Stimulated activated CD4-positive, alpha-beta T cell treated with anti-CD3 and anti-CD28 coated beads, Interleukin-1b, Interleukin-23, amount 100 ng/mL, for 24 hours (primary cell): ENCODE measurements at places on chromosomes 11 and 22.

GRCh38 chr22:30823015-30823370 is 128.3 kb downstream of the OSBP2 start:
- DNase-seq: no peak

GRCh38 chr22:31585161-31585859 is 76.7 kb downstream of the PISD start:
- no peak for DNase-seq

DNA sequence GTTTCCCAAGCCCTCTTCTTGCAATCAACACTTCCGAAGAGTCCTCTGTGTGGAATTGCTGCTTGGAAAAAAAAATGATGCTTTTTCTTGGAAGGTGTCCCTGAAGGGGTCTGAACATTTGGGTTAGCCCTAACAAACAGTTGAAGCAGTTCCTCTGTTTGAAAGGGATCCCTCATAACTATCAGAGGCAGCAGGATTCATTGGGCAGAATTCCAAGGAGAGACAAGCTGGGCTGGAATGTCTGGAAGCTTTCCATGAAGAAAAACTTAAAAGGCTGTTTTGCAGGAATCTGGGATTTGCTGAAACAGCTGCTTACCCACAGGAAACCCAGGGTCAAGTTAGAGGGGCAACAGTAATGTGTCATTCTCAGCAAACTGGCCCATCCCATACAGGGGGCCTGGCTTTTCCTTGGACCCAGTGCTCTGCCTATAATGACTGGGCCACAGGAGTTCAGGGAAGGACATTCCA is 3.1 kb downstream of the CSNK2A3 start:
- no peak for DNase-seq

DNA sequence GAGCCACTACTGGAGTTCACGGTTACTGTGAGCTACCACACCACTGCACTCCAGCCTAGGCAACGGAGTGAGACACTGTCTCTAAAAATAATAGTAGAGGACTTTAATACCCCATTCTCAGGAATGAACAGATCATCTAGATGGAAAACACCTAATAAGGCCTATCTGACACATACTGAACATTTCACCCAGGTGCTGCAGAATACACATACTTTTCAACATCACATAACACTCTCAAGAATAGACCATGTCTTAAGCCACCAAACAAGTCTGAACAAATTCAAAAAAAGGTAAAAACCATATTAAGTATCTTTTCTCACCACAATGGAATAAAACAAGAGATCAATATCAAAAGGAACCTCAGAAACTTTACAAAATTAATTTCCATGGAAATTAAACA is 37.9 kb downstream of the DDIAS start:
- no peak for DNase-seq

- DNase-seq: no peak
These were observed 1.0 kb upstream of the BRSK2 start for GRCh38 chr11:1388763-1389102.

DNA sequence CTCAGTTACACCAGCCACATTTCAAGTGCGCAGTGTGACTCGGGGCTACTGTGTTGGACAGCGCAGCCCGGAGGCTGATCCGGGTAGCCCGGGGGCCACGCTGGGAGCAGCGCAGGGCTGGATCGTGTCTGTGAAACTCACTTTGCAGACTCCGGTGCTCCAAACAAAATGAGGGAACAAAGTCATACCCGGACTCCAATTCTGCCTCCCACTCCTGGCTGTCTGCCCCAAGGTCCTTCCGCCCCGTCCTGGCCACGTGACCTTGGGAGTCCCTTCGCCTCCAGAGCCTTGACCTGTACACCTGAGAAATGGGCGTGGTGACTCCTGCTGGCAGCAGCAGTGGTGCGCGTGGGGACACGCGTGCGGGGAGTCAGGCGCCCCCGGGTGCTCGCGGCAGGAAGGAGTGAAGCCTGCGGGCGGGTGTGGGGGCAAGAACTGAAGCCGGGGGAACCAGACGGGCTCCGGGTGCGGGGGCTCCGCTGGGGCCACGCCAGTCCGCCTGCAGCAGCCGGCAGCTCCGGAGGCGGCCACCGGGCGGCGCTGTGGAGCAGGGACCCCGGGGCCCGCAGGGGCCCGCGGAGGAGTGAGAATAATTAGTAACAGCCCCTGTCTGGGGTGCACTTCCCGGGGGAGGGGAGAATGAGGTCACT is 42.4 kb downstream of the KCNJ4 start:
- DNase-seq: peak; percentile 13

DNA sequence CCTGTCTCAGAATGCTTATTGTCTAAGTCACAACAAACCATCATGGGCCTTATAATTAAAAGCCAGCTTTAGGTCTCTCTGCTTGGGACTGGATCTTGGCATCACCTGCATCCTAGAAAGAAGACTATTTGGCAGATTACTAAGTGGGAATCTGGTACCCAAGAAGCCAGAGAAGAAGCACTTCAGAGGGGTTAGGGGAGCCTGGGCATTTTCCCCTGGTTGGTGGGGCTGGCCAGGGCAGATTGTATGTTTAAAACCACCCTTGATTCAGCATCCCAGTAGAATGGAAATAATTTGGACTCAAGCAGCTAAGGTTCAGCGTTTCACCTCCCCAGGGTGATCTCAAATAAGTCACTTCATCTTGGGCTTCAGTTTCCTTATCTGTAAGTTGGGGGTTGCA is 193.7 kb downstream of the MIAT start:
- no peak for DNase-seq

DNA sequence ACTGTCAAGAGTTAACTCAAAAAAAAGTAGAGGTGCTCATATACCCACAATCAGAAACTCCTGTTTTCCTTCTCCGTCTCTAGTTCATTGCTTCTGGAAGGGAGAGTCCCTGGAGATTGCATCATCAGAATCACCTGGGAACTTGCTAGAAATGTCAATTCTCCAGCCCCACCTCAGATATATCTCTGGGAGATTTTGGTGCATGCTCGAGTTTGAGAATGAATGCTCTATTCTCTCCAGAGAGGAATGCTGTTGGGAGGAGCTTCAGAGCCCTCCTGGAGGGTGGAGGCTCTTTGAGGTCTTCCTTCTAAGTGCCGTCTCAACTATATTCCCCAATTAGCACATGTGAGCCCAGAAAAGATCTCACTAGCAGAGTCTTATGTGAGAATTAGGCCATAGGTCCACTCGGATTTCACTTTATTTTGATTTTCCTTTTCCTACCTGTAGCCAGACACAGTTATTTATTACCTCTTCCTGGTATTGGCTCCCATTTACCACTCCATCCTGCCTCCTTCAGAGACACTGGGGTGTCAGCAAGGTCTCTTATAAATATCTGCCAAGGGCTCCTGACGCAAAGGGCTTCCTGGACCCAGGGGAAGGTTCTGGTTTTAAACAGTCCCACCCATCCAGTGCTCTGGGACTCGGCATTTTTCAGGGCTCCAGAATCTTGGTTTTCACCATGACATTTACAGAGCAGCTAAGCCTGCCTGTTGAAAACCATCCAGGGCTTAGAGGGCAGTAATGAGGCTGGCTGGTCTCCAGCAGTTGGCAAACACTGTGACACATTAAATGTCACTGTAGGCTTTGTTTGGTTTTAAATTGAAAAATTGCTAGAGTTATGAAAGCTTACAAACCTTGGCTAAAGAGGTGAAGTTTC is 136.2 kb downstream of the CD44 start:
- no peak for DNase-seq

DNA sequence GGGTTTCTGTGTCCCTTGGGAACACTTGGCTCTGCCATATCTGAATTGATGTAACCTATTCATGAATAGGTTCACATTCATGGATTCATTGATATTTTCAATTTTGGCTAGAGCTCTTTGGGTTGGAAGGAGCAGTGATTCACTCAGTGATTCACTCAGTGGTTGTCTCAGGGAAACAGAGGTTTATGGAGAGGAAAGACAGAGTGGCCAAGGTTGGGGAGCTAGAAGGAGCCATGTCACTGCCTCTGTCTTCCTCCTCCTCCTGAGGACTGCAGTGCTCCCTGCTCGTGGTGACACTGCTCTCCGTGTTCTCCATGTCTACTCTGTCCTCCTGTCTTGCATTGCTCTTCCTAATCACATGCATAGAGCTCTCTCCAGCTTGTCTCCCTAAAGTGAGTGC is 17.4 kb downstream of the CEP164 start:
- DNase-seq: no peak

- no peak for DNase-seq
These were observed 36.5 kb upstream of the MOB2 start for GRCh38 chr11:1523077-1523476.

GRCh38 chr11:44728491-44728910 is 1.7 kb downstream of the TSPAN18 start:
- no peak for DNase-seq

- DNase-seq: no peak
These were observed 59.9 kb downstream of the APIP start for GRCh38 chr11:34856251-34856650.

DNA sequence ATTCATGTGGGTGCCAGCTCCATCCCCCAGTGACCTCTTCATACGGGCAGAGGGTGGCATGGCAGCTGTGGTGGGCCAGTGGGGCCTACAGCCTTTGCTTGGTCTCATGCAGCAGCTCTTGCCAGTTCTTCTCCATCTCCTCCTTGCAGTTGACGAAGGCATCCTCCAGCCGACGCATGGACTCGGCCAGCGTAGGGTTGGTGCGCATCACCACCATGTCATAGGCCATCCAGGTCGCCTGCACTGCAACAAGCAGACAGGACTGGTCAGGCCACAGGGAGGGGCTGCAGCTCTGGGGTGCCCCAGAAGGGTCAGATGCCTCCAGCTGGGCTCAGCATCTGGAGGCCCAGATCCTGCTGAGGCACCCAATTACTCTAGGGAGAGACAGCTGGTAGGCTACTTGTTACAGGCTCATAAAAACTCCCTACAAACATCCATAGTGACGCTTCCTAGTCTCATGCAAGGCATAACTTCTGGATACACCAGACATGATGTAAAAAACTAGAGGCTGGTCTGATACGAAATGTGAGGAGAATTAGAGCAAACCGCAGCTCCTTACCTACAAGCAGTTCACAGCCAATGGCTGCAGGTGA is 5.6 kb downstream of the KLHDC7B start:
- no peak for DNase-seq

GRCh38 chr11:99822846-99823565 is 802.3 kb downstream of the CNTN5 start:
- DNase-seq: no peak

DNA sequence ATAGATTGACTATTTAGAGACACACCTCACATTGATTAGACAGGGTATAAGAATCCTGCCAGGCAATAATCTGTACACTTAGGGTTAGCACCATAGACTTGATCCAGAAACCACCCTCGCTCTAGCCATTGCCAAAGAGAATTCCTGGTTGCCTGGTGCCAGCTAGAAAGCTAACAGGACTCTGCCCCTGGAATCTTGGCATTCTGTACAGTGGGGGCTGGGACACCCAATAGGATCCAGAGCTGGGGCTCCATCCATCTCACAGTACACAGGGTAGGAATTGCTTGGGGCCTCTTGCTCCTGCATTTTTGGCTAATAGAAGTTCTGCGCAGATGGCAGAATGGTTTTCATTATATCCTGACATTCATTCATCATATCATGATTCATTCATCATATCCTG is 3.0 kb upstream of the APLNR start:
- DNase-seq: no peak

DNA sequence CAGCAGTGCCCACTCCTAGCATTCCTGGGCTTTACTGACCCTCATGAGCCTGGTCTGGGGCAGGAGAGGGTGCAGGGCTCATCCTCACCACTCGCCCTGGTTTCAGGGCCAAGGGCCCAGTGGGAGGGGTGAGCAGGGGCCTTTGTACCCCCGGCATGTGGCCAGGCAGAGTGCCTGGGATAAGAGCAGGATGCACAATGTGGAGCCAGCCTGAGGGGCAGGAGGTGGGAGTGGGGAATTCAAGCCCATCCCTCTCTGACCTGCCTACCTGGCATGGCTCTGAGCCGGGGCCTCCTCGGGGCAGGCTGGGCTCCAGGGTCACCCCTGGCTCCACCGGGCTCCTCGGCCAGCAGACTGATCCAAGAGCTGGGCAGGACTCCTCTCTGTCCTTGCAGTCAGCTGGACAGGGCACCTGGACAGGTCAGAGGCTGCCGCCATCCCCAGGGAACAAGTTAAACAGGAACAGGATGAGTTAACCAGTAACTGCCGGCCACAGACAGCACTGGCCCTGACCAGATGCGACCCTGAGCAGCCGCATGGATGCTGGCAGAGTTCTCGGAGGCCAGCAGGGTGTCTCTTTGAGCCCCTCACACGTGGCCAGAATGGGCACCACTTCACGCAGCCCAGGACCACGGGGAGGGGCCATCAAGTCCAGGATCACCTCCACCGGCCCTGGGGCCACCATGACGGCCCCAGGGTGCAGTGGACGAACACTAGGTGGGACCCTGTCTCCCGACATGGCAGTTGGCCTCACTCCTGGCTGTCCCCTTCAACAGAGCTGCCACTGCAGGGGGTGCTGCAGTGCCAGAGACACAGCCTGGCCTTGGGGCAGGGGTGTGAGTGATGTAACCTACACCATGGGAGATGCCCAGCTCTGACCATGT is 5.0 kb downstream of the SIGIRR start:
- no peak for DNase-seq

DNA sequence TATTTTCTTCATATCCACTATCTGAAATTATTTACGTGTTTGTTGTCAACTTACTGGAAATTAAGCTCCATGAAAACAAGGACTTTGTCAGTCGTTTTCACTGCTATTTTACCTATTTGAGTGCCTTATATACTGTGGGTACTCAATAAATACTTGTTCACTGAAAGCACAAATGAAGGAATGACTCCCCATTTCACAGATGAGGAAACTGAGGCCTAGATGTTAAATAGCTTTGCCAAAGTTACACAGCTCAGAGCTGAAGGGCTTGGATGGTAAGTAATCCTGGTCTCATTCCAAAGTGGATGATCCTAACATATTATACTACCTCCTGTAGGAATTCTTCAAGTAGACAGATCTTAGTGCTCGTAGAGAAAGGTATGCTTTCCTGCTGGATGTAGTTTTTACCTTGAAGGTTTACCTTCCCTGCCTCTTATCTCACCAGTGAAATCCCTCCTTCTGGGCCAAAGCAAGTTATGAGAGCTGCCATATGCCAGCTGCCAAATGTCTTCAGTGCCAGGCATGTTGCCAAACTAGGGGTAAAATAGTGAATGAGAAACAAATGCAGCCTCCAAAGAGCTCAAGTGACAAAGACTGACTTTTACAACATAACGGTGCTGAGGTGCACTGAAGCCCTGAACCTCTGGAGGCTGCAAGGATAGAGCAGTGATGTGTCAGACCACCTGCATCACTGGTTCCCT is 129.7 kb downstream of the TRIM44 start:
- DNase-seq: no peak

GRCh38 chr11:74877132-74877531 is 71.8 kb downstream of the XRRA1 start:
- DNase-seq: no peak

GRCh38 chr11:84634309-84634708 is 992.8 kb downstream of the DLG2 start:
- no peak for DNase-seq
